Stimulated activated effector memory CD8-positive, alpha-beta T cell treated with anti-CD3 and anti-CD28 coated beads, Interleukin-12 subunit alpha, Interleukin-12 subunit beta, amount 100 ng/mL, for 72 hours (primary cell): ENCODE measurements at places on chromosomes 5 and 9.

- no peak for DNase-seq
These were observed 66.3 kb downstream of the ERBIN start for GRCh38 chr5:65992630-65993029.

- DNase-seq, result no peak
These were observed 123.6 kb downstream of the INVS start for GRCh38 chr9:100222674-100223073.

DNA sequence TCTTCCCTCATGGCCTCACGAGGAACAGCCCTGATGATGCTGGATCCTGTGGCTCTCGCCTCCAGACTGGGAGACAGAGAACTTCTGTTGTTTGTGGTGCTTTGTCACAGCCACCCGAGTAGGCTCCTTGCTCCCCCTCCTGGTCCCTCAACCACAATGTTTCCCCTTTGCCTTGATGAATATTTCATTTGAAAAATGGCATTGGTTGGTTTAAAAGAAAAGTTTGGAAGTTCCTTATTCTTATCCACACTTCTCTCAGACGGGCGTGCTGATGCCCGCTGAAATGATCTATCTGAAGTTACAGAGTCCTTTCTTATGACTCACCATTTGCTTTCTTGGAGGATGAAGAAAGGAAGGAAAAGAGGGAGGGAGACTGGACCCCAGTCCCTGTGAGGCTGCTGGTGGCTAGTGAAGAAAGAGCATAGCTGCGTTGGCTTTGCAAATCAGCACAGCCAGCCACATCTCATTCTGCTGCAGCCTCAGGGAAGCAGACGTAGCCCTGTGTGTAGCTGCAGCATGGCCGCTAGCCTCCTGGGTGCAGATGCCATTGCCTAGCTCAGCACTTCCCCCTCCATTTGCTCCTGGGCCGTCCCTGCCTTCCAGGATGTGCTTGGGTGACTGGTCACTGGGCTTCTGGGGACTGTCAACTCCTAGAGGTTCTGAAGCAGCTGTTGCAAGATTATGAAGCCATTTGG, 185.9 kb downstream of the ERCC6L2 start:
- no peak for DNase-seq

GRCh38 chr5:55747778-55748318, 10.0 kb downstream of the DDX4 start:
- DNase-seq, result no peak

DNA sequence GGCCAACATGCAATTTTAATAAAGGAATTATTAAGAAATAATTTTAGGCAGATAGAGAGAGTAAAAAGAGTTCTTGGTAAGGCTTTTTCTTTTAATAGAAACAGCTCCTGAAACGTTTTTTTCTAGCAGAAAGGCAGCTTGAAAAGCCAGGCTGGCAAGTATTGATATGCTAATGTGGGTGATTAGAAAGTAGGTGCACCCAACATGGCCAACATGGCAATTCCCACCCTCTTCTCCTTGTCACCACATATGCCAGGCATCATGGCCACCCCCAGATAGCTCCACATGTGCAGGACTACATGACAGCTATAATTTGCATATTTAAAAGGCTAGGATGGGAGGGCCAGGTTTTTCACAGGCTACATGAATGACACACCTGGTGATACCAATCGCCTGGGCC, 615.2 kb downstream of the PTPRD start:
- DNase-seq, result no peak

- no peak for DNase-seq
These were observed 142.7 kb downstream of the C5orf15 start for GRCh38 chr5:133825631-133826289.

GRCh38 chr9:134807716-134808446, 72.7 kb upstream of the FCN2 start:
- DNase-seq, result no peak

DNA sequence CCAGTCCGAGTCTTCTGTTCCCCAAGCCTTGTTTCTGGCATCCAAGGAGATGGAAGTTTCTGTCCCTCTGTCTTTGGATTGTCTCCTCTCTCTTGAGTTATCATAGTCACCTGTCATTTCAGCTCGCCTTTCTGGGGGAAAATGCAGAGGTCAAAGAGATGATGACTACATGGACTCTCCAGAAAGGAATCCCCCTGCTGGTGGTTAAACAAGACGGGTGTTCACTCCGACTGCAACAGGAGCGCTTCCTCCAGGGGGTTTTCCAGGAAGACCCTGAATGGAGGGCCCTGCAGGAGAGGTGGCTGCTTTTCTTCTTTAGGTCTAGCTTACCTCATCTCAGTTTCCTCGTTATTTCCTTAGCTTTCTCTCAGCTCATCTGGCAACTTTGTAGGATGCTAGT, 25.1 kb downstream of the ERAP2 start:
- DNase-seq, result no peak
